ENCODE measurements at places on chromosomes 12 and 14.

GRCh38 chr12:8742501-8742900 is 44.7 kb downstream of the RIMKLB start:
- DNase-seq: no peak

DNA sequence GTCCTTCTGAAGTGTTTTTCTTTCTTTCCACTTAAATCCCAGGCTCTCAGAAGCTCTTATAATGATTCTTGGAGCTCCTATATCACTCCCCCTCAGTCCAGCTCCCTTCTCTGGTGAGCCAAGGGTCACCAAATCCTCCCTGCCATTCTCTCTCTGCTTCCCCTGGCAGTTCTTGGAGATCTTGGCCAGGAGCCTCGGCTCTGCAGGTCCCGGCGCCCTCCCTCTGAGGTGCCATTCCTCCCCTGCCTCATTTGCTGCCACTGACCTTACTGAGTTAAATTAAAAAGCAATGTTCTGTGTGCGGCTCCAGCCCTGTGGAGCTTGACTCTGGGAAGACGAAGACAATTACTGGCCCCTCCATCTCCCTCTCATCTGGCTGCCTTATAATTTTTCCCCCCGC is 7.0 kb downstream of the CISTR start:
- no peak for DNase-seq

DNA sequence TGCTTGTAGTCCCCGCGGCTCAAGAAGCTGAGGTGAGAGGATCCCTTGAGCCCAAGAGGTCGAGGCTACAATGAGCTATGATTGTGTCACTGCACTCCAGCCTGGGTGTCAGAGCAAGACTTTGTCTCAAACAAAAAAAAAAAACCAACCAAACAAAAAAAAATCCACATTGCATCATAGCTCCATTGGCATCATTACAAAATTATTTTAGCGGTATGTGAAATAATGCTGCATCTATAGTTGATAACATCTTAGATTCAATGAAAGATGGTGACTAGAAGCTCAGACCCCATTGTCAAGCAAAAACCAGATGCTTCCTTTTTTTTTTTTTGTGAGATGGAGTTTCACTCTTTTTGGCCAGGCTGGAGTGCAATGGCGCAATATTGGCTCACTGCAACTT is 14.8 kb upstream of the PTHLH start:
- DNase-seq: no peak

- DNase-seq: no peak
Observed at GRCh38 chr12:120286768-120287490, 4.8 kb downstream of the RNU4-2 start.

DNA sequence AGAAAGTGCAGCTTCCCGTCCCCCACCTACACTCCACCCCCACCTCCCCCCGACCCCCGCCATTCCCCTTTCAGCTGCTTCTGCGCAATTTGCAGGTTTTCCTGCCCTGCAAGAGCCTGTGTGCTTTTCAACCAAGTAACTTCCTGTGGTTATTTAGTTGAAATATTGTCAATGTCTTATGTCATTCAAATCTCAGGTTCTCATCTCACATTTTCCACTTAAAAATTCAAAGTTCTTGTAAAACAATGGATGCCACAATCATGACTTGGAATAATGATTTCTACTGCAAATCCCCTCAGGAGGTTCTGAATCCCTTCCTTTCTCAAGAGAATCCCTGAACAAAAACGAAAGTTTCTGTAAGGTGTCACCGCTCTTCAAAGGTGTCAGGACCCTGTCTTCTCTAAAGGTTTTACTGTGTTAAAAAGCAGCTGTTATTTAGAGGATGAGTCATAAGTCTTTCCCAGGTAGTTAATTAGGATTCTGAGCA is 31.6 kb downstream of the WBP11 start:
- no peak for DNase-seq

DNA sequence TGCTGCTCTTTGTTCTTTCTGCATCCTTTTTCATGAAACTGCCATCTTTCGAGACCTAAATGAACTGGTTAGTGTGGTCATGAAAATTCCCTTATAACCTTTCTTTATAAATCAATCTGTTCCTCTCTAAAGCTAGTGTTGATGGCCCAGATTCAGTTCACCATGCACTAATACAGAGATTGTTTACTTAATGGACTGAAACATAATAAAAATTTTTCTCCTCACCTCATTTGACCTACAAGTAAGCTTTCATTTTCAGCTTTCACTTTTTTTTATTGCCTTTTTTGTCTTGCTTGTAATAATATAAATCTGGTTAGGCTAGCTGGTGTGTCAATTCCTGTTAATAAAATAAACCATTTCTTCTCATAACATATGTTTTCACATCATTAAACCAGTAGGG is 183.8 kb downstream of the CCDC59 start:
- DNase-seq: no peak

DNA sequence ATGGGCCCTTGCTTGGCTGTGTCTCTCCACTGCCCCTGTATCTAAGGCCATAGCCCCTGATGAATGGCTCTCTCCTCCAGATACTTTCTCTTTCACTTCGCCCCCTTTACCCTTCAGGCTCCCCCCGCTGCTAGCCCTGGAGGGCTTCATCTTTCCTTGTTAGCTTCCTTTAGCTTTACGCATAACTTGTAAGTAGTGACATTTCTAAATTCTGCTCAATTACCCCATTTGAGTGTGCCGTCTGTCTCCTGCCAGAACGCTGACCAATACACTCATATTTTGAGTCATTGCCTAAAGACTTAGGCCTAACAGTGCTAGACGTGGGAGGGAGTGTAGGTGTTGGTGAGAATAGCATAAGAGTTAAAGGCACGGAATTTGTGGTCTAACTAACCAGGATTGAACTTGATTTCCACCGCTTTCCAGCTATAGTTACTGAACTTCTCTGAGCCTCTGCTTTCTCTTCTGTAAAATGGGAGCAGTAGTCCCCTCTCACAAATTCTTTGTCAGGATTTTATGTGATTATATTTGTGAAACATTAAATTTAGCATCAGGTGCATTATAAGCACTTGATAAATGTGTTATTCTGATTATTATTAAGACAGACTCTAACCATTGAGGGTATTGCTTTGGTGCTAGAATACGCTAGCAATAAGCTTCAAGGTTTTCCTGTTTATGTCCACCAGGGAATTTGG is 129.3 kb downstream of the ZFP36L1 start:
- no peak for DNase-seq

DNA sequence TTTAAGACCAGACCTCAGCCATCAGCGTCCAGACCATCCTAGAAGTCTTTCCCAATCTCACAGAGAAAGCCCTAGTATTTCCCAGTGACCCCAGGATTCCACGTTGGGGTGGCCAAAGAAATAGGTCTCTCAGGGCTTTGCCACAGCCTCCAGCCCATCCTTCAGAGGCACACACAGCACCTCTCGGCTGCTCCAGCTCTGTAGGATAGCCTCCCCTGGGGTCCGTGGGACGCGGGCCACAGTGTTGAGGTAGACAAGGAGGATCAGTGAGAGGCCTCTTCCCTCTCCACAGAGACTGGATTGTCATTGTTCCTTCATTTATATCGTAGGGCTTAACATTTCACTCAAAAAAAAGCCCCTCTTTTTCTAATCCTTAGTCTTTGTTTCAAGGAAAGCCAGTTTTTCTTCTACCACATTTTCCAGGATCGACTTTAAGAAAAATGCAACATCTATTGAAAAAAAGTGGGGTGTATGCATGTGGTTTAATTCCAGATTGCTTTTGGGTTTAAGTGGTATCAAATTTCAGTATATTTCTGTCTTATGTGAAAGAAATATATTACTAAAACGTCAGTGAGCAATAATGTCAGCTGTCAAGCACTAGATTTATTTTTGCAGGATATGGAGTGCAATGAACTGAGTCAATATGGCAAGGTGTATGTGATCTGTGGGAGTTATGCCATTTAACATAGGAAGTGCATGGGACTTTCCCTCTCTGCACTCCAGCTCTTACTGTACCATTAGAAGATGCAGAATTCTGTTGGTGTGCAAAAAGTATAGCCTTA is 187.5 kb downstream of the MSRB3 start:
- no peak for DNase-seq

Measured in esophagus squamous epithelium (tissue), 5 donors.